ENCODE measurements at places on chromosomes 13 and 19. TPM values are rescaled to one million over a fixed set of nuclear protein-coding genes. Genes with fewer than 3 reads are reported as not detected.

DNA sequence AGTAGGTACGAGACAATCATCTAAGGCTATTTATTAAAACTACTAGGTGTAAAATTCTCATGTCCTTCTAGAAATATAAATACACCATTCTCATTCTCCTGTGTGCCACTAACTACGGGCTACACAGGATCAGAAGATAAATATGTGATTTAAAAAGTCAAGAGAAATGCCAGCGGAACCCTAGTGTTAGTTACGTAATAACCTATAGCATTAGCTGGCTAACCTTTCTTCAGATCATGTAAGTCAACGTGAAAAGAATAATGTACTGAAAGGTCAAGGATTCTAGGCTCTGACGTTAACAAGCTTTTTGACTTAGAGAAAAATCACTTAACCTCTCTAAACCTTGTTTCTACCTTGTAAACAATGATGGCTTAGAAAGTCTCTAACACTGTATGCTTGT, 121.8 kb downstream of the RGCC start:
- DNase-seq: no peak

- no peak for DNase-seq
These were observed 1.6 kb upstream of the FCGBP start for GRCh38 chr19:39936020-39936419.

DNA sequence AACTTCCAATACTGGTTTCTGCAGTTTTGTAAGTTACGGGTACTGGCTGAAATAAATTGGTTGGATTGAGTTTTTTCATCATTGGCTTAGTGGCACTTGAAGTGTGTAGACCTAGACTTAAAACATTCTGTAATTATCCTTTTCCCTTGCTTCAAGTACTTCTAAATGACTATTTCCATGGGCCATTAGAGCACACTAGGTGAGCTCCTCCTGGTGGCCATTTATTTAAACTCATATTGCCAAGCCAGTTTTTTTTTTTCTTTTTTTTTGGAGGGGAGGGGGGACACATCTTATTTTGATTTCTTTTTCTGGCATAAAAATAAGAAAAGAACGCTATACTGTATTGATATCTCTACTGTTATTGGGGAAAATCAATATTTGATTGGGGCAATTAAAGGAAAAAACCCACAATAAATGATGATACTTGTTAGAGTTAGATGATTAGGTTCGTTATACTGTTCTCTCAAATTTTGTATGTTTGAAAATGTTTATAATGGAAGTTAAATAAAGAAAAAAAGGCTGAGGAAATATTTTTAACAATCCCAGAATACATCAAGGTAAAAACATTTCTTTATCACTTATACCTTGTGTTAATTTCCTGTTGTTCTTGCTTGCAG, 82.9 kb downstream of the PDS5B start:
- peak; percentile 48 for DNase-seq

The CCDC169 gene
- polyA plus RNA-seq: 1.7 TPM

The ZNF154 gene
- not detected for polyA plus RNA-seq

- no peak for DNase-seq
These were observed 6.8 kb downstream of the ELL start for GRCh38 chr19:18514800-18515682.

The VN1R4 gene
- not detected for polyA plus RNA-seq

DNA sequence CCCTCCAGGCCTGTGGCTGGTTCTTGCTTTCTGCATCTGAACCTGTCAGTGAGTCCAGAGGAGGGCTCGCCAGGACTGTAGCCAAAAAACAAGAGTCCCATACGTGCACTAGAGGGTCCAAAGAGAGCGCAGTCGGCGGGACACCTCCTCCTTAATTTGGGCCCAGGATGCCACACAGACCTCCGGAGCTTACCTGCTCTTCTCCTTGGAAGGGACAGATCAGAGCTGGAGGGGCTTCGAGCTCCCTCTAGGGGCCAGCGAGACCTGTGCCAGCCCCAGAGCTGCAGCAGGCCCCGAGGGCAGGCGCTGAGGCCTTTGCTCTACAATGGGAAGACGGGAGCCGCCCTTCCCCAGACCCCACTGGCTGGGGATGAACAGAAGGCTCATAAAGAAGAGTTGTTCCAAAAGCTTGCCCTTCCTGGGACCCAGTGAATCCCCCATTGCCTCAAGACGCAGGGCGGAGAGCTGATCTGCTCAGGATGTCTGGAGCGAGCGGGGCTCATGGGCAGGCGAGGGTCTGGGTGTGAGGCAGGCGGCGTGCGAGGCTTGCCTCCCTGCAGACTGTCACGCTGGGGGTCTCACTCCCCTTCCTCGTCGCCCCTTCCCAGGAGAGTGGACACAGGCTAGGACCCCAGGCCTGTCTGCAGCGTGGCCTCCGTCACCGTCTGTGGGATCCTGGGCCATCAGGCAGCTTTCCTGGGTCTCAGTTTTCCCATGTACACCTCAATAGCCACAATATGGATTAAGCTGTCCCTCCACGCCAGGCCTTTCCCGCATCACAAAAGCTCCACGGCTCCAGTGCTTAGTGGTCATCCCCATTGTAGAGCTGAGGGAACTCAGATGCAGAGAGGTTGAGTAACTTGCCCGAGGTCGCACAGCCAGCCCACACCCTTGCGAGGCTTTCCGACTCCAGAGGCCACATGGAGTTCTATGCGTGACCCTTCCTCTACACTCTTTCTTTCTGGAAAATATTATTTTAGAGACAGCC, 46.9 kb upstream of the VSTM2B start:
- DNase-seq: peak; percentile 50

DNA sequence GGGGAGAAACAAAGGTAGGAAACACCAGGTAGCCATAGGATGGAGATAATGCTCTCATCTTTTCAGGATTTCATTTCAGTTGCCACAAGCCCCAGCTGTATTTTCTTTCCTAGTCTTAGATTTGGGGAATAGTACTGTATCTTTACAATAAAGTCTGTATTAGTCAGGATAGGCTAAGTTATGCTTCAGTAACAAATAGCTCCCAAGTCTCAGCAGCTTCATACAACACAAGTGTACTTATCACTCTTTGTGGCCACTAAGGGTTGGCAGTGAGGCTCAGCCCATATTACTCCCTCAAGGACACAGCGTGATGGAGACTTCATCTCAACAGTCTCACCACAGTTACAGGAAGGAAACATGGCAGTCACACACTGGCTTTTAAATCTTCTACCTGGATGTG, 61.4 kb downstream of the STARD13 start:
- DNase-seq: no peak

GRCh38 chr13:46475541-46475991, 77.4 kb upstream of the LRCH1 start:
- DNase-seq: no peak

The FAM124A gene
- polyA plus RNA-seq: 1.4 TPM

GRCh38 chr13:73216381-73216831, 157.6 kb downstream of the KLF5 start:
- no peak for DNase-seq

GRCh38 chr13:114200399-114200911, 21.4 kb downstream of the CFAP97D2 start:
- DNase-seq: no peak

The ZNF729 gene
- not detected for polyA plus RNA-seq

The SELENOV gene
- not detected for polyA plus RNA-seq

Data from A549 (cell line).